Mesothelial cell of epicardium (in vitro differentiated cells): ENCODE measurements at places on chromosomes 5 and 9.

DNA sequence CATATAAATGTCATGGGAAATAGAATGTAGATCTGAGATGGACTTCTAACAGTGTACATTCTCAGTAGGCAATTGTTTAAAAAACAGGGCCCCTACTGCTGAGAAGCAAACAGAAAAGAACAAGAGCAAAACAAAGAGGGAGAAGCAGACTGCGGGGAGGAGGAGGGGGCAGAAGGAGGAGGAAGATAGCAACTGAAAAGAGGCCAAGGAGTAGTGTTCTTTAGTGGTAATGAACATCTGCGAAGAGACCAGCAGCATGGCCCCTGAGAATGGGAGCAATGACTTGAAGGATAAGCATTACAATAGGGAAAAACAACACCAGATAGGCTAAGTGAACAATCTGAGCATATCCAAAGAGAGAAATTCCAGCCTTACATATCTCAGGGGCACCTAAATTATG, 36.8 kb downstream of the HAPLN1 start:
- no peaks in the 10 kb centered on the region for H3K27me3 ChIP-seq
- H3K4me1 ChIP-seq: no peaks in the 10 kb centered on the region
- H3K4me3 ChIP-seq: no peak overlapping the region
- no peak for DNase-seq
- no peaks in the 10 kb centered on the region for H3K36me3 ChIP-seq
- H3K27ac ChIP-seq: no peak overlapping the region

- DNase-seq: no peak
- H3K4me3 ChIP-seq: no peak overlapping the region
- H3K36me3 ChIP-seq: peaks cover 1% of the 10 kb centered on the region
- H3K27me3 ChIP-seq: no peaks in the 10 kb centered on the region
Measured at GRCh38 chr9:1982074-1982473, 33.1 kb upstream of the SMARCA2 start.

- H3K4me3 ChIP-seq: no peak overlapping the region
- DNase-seq: no peak
- H3K4me1 ChIP-seq: peaks cover 13% of the 10 kb centered on the region
- H3K36me3 ChIP-seq: no peaks in the 10 kb centered on the region
Measured at GRCh38 chr5:84623019-84623418, 238.3 kb upstream of the EDIL3 start.

- H3K36me3 ChIP-seq: no peaks in the 10 kb centered on the region
- H3K27ac ChIP-seq: no peak overlapping the region
- H3K4me3 ChIP-seq: no peak overlapping the region
- H3K4me1 ChIP-seq: peaks cover 24% of the 10 kb centered on the region
Measured at GRCh38 chr5:116372931-116373597, 201.6 kb downstream of the SEMA6A start.
